GM12892 (cell line): ENCODE measurements at places on chromosomes 6 and 20.

DNA sequence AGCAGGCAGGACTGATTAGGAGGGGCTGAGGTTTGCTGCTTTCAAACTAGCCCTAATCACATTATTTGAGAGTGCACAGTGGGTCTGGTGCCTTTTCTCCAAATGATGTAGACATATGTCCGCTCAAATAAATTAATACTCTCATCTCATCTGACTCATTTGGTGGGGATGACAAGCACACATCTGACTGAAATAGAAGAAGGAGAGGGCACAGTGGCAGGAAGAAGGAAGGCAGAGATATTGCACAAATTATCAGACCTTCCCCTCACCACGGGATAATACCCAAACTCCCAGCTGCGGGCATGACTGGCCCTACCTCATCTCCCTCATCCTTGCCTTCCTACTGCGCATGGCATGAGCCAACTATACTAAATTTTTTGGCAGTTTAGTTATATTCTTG is 33.9 kb upstream of the TNFRSF21 start:
- no peak for DNase-seq

GRCh38 chr20:54479138-54479906 is 3.9 kb downstream of the DOK5 start:
- DNase-seq, result no peak

DNA sequence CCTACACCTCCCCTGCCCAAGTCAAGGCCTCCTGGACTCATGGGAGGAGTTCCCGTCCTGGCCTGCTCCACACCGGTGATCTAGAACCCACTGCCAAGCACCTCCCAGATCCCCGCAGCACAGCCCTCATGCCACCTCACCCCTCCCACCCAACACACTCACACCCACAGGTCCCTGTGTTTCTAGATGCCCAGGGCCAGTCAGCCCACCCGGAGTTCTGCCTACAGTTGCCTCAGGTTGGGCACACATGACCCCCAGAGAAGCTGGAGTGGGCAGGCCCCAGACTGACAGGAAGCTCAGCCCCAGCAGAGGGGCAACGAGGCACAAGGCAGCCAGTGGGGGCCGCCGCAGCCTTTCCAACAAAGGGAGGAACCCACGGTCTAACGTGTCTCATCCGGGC is 29.6 kb downstream of the RRBP1 start:
- DNase-seq, result no peak

DNA sequence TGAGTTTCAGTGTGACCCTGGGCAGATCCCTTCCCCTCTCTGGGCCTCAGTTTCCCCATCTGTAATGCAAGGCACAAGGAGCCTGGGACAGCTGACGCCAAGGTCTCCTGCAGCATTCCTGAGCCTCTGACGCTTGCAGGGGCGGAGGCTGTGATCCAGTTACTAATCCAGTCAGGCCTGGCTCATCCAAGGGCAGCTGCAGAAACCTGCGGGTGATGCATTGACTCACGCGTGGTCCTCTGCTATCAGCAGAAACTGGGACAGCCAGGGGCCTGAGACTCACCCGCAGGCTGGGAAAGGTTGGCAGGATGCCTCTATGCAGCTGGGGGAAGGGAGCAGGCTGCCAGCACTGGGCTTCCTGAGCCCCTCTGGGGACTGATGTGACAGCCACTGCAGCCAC is 65.0 kb upstream of the SIRPA start:
- no peak for DNase-seq

DNA sequence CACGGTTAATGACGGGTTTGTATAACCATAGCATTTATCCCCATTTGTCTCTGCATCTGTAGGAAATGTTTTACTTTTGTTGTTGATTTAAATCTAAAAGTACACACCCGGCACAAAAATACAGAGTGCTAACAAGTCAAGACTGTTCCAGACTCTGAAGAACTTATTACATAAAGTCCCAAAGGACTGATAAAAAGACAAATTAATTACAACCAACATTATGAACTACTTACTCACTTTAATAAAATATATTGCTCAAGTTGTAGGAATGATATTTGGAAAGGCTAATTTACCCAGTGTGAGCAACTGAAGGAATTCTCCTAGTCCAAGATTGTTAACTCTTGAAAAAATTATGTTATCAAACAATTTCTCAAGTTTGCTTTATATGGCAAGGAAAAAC is 115.6 kb downstream of the KIF13A start:
- no peak for DNase-seq

DNA sequence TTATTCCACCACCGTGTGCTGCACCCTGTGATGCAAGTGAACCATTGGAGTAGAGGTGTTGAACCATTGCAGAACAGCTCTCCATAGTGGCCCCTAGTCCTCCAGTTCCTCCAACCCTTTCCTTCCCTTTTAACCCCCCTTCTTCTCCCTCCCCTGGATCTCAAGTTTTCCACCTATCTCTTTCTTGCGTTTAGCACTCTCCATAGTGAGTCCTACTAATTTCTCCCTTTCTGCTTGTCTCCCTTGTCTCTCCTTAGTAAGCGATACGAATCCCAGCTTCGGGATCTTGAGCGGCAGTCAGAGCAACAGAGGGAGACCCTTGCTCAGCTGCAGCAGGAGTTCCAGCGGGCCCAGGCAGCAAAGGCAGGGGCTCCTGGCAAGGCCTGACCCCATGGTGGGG is 1.1 kb downstream of the PFDN6 start:
- DNase-seq, result no peak

- DNase-seq, result no peak
These were observed 379.7 kb downstream of the LAMA2 start for GRCh38 chr6:129262661-129263060.

DNA sequence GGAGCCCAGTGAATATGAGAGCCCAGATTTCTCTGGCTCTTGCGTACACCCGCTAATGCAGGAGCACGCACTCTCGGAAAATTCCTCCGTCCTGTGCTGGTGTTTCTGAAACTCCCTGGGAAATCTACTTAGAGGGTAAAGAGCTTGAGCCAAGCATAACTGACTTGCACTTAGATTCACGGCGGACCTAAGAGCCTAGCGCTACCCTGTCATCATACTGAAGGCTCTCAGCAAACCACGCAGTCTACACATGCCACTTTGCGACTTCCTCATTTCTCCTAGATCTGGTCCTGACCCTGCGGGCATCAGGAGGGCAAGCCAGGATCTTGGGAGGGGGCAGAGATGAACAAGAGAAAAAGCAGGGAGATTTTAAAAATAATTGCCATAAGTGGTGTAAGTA is 324.7 kb downstream of the CD83 start:
- no peak for DNase-seq

DNA sequence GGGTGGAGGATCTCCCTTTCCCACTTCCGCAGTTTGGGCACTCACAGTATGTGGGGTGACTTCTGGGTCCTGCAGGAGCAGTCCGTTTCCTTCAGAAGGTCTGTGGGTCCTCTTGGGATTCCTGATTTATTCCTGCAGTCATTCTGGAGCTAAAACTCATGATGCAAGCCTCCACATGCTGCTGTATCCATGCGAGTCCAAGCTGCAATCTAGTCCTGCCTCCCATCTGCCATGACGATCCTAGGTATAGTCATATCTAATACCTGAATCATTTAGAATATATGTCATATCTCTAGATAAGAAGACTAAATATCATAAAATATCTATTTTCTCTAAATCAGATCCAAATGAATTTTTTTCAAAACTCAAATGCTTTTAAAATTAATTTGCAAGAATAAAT is 103.4 kb upstream of the AHI1 start:
- no peak for DNase-seq

DNA sequence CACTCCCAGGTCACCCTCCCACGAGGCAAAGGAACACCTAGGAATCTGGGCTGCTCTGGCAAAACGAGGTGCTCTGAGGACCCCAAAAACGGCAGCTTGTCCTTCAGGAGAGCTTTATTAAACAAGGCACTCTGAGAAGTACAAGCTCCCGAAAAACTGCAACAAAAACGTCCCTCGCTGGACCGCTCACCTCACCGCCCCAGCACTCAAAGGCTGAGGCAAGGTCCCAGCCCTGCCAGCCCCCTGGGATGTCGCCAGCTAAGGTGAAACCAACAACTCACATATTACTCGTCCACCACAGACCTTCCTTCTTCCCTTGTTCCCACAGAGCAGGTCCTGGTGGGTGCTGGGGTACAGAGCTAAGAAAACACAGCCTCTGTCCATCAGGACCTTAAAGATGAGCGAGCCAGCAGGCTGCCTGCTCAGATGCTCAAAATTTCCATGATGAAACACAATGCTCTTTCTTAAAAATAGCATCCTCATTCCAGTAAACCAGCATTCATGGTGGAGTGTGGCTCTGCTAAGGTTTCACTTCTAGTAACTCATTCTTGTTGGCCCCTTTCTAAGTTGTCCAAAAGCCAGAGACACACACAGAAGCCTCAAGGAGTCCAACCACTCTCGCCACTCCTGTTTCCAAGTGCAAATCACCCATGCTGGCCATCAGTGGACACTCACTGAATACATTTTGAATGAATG is 35.9 kb downstream of the ATP9A start:
- DNase-seq, result no peak

DNA sequence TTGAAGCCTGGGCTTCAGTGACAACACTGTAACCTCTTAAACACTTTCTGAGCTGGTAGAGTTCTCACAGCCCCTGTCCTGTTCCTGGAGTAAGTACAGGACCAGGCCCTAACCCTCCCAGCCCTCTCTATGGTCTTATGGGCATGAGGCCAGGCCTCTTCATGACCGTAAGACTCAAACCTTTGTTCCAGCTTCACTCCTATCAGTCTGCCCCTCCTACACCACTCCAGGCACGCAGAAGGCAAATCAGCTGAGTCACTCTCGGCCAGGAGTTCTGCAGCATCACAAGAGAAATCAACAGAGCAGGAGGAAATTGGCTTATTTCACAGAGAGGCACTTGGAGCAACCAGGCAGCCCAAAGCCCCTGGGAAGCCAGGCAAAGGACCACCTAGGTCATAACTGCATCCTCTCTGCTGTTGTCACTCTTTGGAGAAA is 25.3 kb upstream of the CHD6 start:
- DNase-seq, result no peak

DNA sequence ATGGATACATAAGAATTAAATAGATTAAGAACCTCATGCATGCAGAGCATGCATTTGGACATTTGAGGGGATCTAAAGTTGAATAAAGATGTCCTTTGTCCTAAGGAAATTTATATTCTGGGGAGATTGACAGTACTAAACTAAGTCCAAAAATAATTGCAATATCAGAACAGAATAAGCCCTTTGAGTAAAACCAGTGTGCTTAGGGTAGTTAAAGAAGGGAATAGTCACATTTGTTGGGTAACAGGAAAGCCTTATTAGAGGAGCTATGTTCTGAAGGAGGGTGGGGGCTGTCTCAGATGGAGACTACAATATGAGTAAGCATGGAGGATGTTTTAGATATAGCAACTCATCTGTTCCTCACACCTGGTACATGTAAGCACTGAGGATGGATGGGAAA is 35.8 kb downstream of the CDC5L start:
- DNase-seq, result no peak

- DNase-seq, result no peak
These were observed 48.7 kb downstream of the NCOA7 start for GRCh38 chr6:125839471-125839870.

DNA sequence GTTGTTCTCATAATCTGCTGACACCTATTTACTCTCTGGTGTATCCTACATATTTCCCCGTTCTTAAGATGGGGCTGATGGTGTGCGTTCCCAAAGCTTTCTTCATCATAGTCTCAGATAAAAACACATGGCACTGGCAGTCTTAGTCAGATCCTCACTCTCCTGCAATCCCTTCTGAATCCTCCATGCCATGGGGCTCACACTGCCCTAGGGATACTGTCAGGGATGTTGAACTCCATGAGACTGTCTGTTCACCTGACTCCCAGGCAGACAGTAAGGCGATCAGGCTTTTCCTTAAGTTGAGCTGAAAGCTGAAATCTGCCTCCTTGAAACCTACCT is 76.0 kb downstream of the SLX4IP start:
- no peak for DNase-seq

DNA sequence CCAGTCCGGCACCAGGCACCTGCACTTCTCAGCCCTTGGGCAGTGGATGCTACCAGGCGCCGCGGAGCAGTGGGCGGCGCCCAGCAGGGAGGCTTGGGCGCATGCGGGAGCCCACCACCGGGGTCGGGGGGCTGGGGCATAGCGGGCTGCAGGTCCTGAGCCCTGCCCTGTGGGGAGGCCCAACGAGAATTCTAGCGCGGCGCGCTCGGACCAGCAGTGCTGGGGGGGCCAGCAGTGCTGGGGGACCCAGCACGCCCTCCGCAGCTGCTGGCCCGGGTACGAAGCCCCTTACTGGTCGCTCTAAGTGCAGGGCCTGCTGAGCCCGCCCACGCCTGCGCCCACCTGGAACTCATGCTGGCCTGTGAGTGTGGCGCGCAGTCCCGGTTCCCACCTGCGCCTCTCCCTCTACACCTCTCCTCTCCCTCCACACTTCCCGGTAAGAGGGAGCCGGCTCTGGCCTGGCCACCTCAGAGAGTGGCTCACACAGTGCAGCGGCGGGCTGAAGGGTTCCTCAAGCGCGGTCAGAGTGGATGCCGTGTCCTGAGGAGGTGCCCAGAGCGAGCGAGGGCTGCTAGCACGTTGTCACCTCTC is 28.5 kb upstream of the SERPINB1 start:
- no peak for DNase-seq

DNA sequence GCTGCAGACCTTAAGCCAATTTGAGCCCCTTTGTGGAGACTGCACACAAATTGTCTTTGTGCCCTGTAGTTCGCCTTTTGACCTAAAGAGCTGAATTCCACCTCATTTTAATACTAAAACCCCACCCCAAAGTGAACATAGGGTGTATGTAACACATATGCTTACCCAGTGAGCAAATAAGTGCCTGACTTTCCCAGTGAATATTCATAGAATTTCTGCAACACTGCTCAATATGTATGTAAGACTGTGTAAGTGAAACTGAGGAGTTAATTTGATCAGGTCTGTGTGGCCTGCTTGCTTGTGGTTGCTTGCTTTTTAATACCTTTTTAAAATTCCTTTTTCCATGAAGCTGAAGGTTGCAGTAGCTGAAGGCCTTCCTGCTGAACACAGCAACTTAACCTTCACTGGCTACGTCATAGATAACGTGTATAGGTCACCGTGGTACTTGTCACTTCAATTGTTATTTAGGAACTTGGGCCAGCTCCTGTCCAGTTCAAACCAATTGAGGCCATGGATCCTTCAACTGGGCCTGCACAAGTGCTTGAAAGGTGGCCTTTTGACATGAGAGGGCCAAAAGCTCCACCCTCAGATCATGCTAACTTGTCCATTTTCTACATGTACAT is 131.7 kb upstream of the BTBD3 start:
- DNase-seq, result no peak

DNA sequence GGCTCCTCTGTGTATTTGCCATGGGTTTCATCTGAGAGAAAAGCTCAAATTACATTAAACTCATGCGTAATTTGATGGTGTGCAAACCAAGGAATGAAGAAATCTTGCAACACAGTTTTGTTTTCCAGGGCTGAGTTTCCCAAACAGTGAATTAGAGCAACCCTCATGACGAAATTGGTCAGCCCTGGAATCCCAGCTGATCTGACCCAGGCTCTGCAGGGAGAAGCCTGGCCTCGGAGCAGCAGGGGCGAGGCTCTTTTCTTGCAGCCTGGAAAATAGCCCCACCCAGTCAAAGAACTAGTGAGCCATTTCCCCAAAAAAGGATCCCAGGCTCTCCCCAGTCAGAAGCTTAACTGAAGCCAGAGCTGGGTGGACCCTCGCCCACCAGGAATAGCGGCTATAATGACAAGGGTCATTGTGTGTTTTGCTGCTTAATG is 107.3 kb upstream of the SNX9 start:
- no peak for DNase-seq
